ENCODE measurements at places on chromosomes 6 and 20. TPM values are rescaled to one million over a fixed set of nuclear protein-coding genes. Genes with fewer than 3 reads are reported as not detected.
A peak's percentile ranks its signal among the peaks of the same experiment; 100 is the strongest.

SLC32A1 gene
- total RNA-seq, result not detected

MYT1 gene
- 0.20 TPM for total RNA-seq

OSTM1 gene
- total RNA-seq, result 36.6 TPM

DNAH8 gene
- not detected for total RNA-seq

DLL1 gene
- 15.3 TPM for total RNA-seq

NEURL2 gene
- total RNA-seq, result 5.8 TPM

TSBP1 gene
- total RNA-seq, result not detected

DNA sequence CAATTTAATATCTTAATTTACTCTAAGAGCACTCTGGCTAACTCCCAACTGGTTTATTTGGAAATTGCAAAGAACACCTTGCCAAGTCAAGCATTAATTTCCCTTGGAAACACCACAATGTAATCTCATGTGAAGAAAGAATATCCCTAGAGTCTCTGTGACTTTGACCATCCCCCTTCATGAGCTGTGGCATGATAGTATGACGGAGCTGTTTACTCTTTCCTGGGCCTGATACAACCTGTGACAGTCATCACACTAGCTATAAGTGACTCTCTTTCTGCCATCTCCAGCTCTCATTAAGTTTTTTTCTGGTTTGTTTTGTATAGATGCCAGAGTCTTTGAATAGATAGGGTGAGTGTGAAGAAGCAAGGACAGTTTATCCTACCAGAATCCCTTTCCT lies 470.3 kb upstream of the JARID2 start:
- DNase-seq, result no peak

DNA sequence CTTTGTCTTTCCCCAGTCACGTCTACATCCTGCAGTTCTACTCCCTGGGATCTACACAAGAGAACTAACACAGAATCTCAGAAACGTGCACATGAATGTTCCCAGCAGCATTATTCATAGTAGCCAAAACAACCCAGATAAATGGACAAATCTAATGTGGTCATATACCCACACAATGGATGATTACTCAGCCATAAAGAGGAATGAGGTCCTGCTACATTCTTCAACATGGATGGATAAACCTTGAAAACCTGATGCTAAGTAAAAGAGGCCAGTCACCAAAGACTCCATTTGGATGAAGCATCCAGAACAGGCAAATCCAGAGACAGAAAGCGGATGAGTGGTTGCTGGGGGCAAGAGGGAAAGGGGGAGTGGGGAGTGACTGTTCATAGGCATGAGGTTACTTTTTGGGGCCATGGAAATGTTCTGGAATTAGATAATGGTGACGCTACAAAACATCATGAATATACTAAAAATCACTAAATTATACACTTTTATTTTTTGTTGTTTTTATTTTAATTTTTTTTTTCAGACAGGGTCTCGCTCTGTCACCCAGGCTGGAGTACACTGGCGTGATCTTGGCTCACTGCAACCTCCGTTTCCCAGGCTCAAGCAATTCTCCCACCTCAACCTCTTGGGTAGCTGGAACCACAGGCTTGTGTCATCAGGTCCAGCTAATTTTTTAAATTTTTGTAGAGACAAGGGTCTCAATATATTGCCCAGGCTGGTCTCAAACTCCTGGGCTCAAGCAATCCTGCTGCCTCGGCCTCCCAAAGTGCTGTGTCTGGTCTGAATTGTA lies 50.8 kb upstream of the DSN1 start:
- DNase-seq, result no peak

- no peak for DNase-seq
Measured at GRCh38 chr6:19690325-19691075, 146.7 kb upstream of the ID4 start.

DNA sequence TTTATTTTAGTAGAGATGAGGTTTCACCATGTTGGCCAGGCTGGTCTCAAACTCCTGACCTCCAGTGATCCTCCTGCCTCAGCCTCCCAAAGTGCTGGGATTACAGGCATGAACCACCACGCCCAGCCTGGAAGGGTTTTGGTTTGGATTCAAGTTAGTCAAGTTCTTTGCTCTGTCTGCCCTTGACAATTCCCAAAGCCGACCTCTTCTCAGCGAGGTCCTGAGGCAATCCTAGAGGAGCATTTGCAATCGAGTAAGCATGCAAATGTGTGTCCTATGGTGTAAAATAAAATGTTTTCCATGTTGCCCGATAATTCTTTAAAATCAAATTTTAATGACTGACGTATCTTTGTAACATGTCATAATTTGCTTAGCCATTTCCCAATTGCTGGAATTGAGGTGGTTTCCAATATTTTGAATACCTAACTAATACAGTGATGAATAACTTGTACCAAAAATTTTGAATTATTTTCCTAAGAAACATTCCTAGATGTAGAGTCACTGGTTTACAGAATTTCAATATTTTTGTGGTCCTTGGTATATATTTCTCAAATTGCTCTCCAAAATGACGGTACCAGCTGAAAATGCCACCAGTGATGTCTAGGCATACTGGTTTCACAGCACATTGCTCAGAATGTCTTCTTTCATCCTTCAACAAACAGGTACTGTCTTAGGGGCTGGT lies 38.7 kb downstream of the GTF2H5 start:
- DNase-seq, result no peak

GRCh38 chr6:56246881-56247653 lies at the start of gene COL21A1:
Gene COL21A1 (minus strand): TSS chr6:56247580. CDS start chr6:56182618, 64,962 bp downstream.
- peak; percentile 66 for DNase-seq

- DNase-seq, result no peak
Measured at GRCh38 chr6:44956396-44956795, 371.7 kb upstream of the RUNX2 start.

GRCh38 chr6:126949786-126950185 lies 168.7 kb upstream of the RSPO3 start:
- DNase-seq, result no peak

DNA sequence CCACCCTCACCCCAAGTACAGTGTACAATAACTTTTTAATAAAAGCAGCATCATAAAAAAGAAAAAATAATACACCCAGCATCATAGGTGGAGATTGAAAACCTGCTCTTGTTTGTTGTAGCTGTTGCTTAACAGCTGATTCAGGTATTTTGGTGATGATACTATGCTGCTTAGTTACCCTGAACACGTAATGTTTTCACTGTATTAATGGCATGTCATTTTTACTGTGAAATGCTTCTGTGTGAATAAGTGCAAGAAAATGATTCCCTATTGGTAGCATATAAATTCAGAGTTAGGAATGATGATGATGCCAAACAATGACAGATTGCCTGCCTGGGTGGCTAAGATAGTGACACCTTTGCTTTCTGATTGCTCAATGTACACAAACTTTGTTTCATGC lies 405.7 kb downstream of the HDGFL1 start:
- DNase-seq, result no peak

DNA sequence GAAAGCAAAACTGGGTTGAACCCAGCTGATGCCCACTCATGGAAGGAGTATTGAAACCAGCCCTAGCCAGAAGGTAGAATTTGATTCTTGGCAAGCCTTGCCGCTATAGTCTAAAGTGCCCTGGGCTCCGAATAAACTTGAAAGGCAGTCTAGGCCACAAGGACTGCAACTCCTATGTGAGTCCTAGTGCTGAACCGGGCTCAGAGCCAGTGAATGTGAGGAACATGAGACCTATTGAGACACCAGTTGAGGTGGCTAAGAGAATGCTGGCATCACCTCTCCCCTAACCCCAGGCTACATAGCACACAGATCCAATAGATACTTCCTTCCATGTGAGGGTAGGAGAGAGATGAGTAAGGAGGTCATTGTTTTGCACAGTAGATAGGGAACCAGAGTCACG lies 3.5 kb upstream of the DEFB110 start:
- DNase-seq, result no peak

DNA sequence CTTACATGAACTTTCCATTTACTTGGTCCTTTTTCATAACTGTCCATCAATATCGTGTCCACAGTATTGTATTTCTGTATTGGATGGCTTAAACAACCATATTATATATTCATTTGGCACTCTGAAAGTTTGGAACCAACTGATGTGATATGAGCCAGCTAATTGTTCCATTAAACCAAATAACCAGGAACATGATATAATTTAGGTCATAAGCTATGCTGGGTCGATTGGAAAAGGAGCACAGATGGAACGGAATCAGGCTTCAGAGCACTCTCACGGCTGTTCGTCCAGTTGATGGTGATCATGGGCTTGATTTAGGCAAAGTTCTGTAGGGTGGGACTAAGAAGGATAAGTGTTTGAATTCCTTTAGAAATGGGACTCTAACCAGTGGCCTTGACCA lies 142.7 kb downstream of the DNAH8 start:
- DNase-seq, result no peak

GRCh38 chr6:122068291-122068769 lies 331.1 kb upstream of the HSF2 start:
- no peak for DNase-seq

GRCh38 chr6:125300992-125301434 lies 754 bp downstream of the HDDC2 start:
- no peak for DNase-seq

- DNase-seq, result no peak
Measured at GRCh38 chr6:98724537-98724936, 109.8 kb upstream of the POU3F2 start.

DNA sequence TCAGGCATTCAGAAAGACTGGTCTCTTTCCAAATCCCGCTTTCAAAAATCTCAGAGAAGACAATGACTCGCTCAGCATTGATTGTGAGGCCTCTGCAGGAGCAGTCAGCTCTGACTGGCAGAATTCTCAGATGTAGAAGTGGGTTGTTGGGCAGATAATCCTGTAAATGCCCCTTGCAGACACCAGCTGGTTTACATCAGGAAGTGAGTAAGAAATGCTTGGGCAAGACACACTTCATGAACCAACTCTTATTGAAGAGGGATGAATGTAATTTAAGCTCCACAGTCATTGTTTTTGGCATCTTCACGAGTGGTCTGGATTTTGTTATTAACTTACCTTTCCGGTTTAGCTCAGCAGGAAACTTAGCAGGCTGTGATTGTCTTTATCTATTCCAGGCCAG lies 166.6 kb downstream of the PLCB4 start:
- no peak for DNase-seq

Measured in left ventricle myocardium superior (tissue), 1 donor.